ENCODE measurements at places on chromosomes 3 and 15.

GRCh38 chr15:33194237-33194636 is 277 bp downstream of the FMN1 start:
- no peak for DNase-seq

- DNase-seq, result no peak
These were observed 55.9 kb upstream of the POMGNT2 start for GRCh38 chr3:43161684-43162229.

DNA sequence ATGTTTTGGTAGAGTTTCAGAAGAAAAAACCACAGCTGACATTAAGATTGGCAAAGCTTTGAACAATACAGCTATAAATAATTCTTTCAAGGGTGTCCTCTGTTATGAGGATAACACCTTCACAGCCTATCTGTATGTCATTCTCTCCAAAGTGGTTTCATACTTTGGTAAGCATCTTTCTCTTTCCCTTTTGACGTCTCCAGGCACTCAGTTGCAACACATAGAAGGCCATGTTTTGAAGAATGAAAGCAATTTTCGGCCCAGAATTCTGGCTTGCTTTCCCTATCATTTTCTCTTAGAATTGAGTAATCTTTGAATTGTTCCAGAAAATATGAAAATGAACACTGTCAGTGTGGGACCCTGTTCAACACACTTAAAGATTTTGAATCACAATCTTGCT is 200.0 kb upstream of the CBLB start:
- no peak for DNase-seq

- no peak for DNase-seq
These were observed 79.4 kb downstream of the SMAD3 start for GRCh38 chr15:67144609-67145311.

DNA sequence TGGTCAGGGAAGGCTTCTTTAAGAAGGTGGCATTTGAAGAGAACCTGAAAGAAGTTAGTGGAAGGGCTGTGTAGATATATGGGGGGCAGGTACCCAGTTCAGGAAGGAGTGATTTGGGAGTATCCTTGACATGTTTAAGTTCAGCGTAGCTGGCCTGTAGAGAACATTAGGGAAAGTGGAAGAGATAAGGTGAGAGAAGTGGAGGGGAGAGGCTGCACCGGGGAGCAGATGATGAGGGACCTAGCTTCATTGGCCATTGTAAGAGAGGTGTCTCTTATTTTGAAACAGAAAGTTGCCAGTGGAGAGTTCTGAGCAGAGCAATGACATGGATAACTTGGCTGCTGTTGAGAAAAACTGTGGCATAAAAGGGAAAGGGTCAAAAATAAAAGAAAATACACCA is 44.6 kb upstream of the MME start:
- no peak for DNase-seq

GRCh38 chr15:70856884-70857561 is 3.1 kb upstream of the LARP6 start:
- DNase-seq, result no peak

- DNase-seq, result no peak
These were observed 384 bp upstream of the LEKR1 start for GRCh38 chr3:156825795-156826143.

DNA sequence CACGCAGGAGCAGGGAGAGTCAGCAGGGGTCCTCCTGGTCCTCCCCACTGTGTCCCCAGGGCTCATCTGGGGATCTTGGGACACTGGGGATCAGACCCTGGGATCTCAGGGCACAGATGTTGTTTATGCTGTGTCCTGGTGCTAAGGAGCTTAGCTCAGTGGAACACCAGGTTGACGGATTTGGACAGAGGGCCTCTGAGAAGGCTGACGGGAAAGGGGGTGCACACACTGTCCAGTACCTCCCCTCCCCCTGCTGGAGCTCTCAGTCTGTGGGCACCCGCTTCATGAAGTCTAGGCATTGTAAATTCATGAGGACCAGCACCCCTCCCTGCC is 21.9 kb upstream of the SEMA3F start:
- DNase-seq, result no peak

DNA sequence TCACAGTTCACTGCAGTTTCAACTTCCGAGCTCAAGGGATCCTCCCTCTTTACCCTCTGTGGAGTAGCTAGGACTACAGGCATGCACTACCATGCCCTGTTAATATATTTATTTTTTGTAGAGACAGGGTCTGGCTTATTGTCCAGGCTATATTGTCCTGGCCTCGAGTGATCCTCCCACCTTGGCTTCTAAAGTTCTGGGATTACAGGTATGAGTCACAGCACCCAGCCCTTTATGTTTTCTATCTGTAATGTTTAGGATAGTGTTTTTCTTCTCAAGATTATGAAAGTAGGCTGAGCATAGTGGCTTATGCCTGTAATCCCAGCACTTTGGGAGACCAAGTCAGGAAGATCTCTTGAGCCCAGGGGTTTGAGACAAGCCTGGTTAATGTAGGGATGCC is 11.9 kb upstream of the SCG3 start:
- no peak for DNase-seq

GRCh38 chr15:99130314-99130713 is 25.4 kb downstream of the SYNM start:
- no peak for DNase-seq

DNA sequence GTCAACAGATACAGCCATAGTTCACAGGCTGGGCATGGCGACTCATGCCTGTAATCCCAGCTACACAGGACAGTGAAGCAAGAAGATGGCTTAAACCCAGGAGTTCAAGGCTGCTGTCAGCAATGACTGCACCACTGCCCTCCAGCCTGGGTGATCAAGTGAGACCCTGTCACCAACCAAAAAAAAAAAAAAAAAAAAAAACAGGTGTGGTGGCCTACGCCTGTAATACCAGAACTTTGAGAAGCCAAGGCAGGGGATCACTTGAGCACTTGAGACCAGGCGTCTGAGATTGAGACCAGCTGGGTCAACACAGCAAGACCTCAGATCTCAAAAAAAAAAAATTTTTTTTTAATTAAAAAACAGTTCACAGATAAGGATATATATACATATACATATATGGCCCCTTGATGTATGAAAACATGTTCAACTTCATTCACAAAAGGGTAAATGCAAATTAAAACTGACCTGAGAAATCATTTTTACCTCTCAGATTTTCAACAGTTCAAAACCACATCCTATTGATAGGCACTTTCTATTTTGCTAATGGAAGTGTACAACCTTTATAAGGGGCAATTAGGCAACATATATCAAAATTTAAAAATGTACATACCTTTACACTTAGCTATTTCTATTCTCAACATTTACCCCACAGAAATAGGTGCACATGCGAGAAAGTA is 51.1 kb downstream of the OSBPL10 start:
- no peak for DNase-seq

DNA sequence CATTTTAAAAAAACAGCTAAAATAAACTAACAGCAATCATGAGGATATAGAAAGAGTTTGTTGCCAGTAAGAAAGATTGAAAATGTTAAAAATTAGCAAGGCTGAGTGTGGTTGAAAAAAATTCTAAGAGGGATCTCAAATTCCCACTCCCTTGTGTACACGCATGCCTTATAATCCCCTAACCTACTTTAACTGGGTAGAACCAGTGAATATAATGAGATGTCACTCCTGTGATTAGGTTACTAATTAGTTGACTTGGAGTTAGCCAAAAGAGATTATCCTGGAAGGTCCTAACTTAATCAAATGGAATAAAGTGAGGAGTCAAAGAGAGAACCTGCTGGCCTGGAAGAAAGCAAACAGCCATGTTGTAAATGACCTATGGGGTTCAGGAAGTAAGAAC is 286.0 kb upstream of the TGFBR2 start:
- no peak for DNase-seq

DNA sequence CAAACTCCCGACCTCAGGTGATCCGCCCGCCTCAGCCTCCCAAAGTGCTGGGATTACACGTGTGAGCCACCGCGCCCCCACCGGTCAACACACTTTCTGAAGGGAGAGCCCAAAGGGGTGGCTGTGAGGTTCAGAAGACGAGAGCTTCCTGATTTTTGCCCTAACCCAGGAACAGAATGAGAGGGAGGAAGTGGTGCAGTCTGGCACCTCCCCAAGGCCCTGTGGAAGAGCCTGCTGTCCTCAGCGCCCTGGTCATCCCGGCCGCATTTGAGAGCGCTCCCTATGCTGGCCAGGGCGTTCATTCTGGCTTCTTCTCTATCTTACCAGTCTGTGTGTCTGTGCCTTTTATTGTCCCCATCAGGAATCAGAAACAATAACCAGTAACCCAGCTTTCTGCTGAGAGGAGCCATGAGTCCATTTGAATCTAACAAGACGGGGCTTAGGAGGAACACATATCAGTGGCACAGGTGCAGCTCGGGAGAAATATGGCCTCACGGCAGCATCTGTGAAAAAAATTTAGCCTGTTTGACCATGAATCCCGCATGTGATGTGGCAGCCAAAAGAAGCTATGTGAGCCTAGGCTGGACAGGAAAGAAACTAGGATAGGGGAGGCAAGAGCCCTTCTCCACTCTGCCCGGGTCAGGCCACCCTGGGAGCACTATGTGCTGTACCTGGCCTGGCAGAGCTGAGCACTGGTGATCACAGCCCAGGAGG is 12.9 kb downstream of the BDH1 start:
- DNase-seq, result no peak

- DNase-seq, result no peak
These were observed 143.1 kb downstream of the DIPK2A start for GRCh38 chr3:144114767-144115166.

DNA sequence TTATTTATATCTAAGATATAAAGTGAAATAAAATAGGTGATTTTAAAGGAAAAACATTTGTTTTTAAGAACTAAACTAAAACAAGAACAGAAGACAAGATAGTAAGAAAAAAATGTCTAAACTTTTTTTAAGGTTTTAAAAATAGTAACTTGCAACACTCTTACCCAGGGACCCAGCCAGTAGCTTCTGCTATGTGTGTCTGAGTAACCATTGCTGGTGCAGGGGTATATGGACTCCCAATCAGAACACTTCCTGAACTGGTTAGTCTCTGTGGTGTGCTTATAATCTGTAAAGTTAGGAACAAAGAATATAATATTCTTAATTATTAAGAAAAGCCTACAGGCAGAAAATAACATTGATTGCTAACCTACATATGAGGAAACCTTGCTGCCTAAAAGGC is 118.4 kb downstream of the ATP1B3 start:
- no peak for DNase-seq

GRCh38 chr15:59407946-59408345 is 30.0 kb upstream of the FAM81A start:
- no peak for DNase-seq

DNA sequence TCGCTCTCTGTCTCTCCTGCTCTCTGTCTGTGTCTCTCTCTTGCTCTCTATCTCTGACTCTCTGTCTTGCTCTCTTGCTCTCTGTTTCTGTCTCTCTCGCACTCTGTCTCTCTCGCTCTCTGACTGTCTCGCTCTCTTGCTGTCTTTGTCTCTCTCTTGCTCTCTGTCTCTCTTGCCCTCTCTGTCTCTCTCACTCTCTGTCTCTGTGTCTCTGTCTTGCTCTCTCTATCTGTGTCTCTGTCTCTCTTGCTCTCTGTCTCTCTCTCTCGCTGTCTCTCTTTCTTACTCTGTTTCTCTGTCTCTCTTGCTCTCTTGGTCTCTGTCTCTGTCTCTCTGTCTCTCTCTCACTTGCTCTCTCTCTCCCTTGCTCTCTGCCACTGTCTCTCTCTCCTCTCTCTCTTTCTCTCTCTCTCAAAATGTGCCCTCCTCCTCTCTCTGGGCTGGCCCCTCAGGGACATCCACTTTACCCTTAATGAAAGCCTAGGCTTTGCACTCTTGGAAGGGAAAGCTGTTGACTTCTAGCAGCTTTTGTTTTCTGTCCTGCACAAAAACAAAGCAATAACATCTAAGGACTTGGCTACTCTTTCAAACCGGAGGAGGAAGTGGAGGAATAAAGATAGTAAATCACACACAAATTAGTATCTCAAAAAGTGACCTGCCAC is 73.9 kb upstream of the NR2E3 start:
- DNase-seq, result no peak

DNA sequence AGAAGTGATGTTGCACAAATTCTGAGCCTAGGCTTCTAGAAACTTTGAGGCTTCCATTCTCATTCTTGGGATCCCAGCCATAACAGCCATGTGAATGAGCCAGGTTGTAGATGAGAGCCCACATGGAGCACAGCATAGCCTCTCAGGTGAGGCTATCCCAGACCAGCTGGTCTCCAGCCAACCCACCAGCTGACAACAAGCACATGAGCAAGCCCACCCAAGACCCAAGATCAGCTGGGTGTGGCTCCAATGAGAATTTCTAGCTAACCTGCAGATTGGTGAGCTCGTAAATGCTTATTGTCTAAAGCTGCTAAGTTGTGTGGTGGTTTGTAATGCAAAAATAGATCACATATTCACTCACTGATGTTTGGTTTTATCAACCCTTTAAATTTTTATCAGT is 14.4 kb downstream of the KY start:
- no peak for DNase-seq

GRCh38 chr3:5974630-5975322 is 787.3 kb downstream of the EDEM1 start:
- no peak for DNase-seq

DNA sequence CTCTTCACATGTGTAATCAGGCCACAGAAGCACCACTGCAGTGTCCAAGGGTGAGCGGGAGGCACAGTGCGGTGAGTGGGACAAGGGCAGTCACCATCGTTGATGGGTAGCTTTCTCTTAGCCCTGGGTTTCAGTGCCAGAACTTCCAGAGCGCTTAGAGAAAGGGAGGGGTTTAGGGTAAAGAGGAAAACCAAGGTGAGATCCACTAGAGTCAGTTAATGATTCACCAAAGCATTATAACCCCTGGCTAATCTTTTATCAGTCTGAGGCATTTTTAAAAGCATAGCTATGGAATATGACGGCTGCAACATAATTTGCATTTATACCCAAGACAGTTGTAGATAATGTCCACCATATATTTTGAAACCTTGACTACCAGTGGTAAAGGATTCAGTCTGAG is 94.8 kb downstream of the SHQ1 start:
- DNase-seq, result no peak

DNA sequence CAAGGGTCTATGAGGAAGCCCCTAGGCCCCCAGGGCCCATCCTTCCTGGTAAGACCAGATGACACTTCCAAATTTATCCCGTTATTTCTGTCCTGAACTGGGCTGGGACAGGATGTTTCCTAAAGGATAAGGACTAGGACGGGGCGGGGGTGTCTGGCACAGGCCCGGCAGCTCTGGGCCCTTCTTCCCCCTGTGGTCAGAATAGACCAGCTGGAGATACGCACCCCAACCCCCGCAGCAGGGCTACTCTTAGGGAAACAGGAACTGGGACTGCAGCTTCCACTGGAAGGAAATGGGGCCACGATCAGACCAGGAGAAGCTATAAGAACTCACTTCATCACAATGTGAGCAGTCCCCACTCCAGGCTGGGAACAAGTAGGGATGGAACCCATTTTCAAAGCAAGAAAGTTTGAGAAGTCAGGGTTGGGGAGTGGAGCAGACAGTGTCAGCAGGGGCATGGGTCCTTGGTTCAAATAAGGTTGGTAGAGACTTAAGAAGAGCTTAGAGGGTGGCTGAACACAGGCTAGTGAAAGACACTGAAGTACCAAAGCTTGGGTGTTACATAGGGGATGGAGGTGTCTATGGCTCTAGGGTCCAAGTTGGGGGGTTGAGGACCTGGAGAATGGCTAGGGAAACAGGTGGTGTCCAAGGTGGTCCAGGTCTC is 1.1 kb downstream of the NCKIPSD start:
- no peak for DNase-seq

All from activated CD4-positive, CD25-positive, alpha-beta regulatory T cell (primary cell).